ENCODE measurements at places on chromosomes 1 and 21.

DNA sequence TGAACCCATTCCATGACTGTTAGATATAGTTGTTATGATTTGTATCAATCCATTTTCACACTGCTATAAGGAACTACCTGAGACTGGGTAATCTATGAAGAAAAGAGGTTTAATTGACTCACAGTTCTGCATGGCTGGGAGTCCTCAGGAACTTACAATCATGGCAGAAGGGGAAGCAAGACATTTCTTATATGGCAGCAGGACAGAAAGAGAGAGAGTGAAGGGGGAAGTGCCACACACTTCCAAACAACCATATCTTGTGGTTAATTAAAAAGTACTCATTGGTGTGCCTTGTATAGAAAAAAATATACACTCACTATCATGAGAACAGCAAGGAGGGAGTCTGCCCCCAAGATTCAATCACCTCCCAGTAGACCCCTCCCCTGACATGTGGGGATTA lies 137.6 kb upstream of the NBPF11 start:
- DNase-seq, result no peak

DNA sequence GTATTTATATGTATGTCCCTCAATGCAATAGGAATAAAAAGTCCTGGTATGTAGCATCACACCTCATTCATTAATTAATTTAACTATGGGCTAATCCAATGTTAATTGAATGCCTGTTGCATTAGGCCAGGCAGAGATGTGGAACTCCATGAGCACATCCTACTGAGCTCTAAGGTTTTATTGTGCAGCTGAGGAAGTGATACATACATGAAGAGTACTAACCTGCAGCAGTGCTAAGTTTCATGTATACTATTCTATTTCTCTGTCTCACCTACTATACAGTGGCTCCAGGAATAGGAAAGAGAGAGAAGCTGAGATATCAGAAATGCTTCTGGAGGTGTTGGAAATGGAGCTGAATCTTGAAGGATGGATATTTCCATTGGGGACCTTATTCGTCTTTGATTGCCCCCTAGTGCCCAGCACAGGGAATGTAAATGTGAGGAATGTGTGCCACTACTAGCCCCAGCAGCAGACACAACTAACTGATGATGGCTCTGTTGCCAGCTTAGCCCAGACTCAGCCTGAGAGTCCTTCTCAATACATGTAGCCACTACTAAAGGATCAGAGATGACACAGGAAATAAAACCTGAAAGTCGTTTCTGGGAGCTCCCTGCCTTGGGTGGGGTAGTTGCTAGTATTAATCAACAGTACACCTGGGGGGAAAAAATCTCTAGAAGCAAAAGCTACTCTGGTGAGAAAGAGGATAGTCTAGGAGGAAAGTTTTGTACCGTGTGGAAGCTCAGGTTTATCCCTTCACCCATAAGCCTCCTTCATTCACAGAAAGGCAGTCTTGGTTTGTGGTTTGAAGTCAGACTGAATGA lies 173.3 kb upstream of the FOXD3 start:
- DNase-seq, result no peak

- DNase-seq, result peak; percentile 96
These were observed 139.9 kb downstream of the DHRS3 start for GRCh38 chr1:12477936-12478611.

DNA sequence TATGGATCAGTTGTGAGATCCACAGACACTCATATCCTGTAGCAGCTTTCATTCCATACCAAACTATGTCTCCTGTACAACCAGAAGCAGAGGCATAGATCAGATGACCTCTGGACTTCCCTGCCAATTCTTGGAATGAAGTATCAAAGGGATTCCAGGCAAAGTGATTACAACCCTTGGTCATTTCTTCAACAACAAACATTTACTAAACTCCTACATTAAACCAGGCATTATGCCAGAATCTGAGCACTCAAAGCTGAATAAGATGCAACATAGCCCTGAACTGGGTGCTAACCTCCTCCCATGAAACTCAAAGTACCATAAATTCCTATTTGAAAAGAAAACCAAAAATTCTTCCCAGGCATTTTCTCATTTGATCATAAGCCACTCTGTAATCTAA lies 121.2 kb upstream of the SGIP1 start:
- no peak for DNase-seq

GRCh38 chr1:9203511-9203982 lies 31.0 kb upstream of the H6PD start:
- DNase-seq, result no peak

- DNase-seq, result no peak
These were observed 3.3 kb upstream of the ATP1A4 start for GRCh38 chr1:160148121-160148520.

DNA sequence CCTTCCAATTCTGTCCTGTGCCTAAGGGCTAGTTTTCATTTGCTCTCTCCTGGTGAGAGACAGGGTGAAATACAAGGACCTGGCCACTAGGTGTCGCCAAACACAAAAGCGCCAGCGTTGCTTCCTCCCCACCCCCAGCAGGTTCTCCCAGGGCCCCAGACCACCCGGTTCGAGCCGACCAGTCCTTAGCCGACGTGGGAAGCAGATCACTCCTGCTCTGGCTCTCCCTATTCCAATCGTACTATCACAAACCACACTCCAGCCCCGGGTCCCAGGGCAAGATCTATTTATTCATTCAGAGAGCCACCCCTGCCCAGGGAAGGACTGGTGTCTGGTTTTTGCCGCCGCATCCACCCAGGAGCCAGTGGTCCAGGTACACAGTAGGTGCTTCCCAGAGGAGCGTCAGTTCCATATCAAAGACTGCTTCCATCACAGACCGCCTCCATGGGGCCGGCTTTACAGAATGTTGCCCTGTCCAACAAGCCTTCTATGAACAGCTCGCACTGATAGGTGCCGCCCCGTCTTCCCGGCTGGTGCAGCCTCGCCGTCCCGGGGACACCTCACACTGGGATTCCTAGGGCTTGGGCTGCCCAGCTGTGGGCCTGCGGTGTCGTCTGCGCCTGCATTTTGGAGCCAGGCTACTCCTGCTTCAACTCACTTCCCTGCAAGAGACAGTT lies 35.0 kb downstream of the CTNNBIP1 start:
- DNase-seq, result peak; percentile 87

- no peak for DNase-seq
These were observed 21.7 kb upstream of the IL12RB2 start for GRCh38 chr1:67285780-67286488.

- DNase-seq, result no peak
These were observed 160.6 kb upstream of the ATP1B1 start for GRCh38 chr1:168945870-168946269.

GRCh38 chr1:54928327-54928726 lies 41.3 kb upstream of the DHCR24 start:
- DNase-seq, result no peak

DNA sequence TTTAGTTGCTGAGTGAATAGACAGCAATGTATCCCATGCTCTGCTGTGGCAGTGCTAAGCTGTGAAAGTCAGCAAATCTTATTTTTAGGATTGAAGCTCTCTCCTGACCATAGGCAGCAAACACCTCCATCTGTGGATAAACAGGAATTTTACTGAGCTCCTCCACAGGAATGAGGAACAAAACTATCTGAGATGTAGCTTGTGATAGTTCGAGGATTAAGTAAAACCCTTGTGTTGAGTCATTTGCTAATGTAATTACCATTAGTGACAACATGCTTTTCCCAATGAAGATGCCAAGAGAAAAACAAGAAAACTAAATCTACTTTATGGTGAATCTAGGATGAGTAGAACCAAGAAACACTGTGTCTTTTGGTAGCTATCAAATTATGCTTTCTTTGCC lies 122.7 kb downstream of the CLEC20A start:
- no peak for DNase-seq

DNA sequence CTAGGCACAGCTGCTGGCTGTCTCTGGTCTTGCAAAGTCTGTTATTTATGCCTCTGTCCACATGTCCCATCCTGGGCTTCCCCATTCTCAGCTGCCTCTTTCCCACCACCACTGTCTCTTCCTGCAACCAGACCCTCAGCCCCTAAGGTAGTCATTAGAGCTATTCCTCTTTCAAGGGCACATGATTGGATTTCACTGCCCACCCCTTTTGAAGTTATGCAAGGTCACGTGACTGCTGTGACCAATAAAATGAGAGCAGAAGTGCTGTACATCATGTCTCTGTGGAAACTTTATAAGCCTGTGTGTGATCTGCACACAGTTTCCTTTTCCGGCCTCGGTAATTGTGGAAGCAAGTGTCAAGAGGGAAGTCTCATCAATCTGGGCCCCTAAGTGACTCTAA lies 136.6 kb upstream of the HMGB4 start:
- no peak for DNase-seq

DNA sequence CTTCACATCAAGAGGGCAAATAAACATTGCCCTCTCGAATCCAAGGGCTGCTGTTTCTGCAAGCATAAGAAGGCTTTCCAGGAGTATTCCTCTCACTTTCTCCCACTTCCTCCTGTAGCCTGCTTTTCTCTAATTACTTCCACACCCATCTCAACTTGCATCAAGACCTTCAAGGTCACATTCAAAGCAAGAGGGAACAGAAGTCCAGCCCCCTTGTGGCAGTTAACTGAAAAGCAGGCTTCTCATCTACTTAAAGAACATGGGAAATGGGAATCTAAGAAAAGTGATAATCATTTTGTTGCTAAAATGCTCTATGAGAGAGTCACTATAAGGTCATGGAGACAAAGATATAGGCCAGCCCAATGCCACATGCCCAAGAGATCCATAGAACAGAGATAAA lies 874.4 kb downstream of the KCNT2 start:
- no peak for DNase-seq

DNA sequence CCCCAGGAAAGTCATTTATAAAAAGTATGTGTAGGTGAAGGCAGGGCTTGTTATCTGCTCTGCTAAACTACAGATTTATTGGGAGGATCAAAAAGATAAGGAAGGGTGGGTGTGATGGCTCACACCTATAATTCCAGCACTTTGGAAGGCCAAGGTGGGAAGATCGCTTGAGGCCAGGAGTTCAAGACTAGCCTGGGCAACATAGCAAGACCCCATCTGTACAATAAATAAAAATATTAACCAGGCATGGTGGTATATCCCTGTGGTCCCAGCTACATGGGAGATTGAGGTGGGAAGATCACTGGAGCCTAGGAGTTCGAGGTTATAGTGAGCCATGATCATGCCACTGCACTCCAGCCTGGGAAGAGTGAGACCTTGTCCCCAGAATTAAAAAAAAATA lies 86.4 kb downstream of the NENF start:
- DNase-seq, result no peak

DNA sequence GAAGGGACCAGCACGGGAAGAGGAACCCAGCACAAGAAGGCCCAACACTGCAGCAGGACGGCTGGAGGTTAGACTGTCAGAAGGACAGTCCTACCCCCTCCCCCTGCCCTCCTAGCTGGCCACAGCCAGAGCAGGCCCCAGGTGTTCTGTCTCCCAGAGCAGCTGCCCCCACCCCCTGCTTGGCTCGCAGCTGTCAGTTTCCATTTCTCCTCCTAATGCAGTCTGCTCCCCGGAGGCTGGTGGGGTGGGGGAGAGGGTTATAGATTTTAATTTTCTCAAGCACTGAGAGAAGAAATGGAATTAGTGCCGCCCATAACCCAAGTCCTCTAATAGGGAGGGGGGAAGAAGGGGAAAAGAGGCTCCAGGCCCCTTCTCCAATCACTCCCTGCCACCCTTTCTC lies 13.0 kb upstream of the PEAR1 start:
- DNase-seq, result no peak

GRCh38 chr1:59730302-59730701 lies 84.4 kb upstream of the HOOK1 start:
- DNase-seq, result no peak

DNA sequence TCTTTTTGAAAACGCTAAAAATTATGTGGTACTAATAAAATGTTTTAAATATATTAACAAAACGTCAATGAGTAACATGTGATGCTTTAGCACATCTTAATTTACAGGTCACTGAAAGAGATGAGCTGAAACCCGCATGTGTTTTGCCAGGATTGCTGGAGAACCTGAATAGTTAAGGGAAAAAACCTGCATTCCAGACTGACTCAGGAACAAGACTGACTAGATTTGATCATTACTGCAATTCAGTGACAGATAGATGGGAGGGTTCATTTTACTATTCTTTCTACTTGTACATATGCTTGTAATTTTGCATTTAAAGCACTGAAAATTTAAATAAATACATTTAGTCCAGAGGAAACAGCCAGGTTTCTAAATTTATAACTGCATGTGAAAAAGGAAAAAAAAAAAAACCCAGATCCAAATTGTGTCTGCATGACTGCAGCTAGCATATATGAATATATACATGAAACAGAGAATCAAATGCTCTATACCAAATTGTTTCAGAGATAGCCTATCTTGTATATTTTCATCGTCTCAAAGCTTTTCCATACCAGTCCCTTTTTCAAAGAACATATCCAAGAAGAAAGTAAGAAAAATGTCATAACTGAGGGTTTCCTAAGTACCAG lies 71.7 kb downstream of the APP start:
- DNase-seq, result no peak

DNA sequence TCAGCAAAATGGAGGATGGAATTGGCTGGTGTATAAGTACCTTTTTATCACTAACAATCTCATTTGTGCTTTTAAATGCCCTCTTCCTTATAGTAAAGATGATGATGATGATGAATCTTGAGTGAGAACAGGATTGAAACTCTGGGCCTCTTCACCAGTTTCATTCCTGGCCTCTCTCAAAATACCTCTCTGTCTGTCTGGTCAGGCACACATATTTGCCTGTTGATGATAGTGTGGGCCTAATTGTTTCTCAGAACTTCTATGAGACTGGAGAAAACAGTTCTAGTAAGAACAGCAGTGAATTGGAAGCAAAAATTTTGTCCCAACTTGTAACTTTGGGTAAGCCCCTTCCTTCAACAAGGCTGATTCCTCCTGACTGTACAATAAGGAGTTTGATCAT lies 94.4 kb upstream of the RGS4 start:
- DNase-seq, result no peak

GRCh38 chr1:101128211-101128727 lies 102.7 kb upstream of the DPH5 start:
- DNase-seq, result peak; percentile 23

- no peak for DNase-seq
These were observed 20.0 kb upstream of the PADI1 start for GRCh38 chr1:17184822-17185484.

DNA sequence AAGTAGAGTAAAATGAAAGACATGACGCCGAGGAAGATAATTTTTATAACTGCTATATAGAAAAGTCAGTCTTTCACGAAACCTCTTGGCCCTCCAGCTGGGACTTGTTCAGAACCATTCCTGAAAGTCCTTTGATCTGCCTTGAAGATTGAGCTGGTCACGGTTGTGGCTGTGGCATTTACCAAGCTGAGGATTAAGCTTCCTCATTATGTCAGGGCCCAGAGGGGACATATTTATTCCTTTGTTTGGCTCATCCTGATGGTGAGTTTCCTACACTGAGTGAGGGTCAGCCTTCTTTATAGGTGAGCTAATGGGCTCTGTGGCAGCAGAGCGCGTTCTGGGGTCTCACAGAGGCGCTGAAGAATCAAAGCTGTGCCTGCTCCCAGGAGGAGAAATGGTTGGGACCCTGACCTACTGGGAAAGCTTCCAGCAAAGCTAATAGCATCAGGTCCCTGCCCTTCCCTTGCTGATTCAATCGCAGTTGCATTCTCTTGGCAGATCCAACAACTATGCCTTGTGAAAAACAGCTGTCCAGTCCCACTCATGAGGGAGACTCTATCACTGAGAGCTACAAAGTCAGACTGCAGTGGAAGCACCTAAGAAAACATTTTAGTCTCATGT lies 43.2 kb upstream of the PBX1 start:
- peak; percentile 25 for DNase-seq
